ENCODE measurements at places on chromosomes 6 and 20.

- DNase-seq: no peak
These were observed 50.2 kb upstream of the SIRPG start for GRCh38 chr20:1707588-1708449.

DNA sequence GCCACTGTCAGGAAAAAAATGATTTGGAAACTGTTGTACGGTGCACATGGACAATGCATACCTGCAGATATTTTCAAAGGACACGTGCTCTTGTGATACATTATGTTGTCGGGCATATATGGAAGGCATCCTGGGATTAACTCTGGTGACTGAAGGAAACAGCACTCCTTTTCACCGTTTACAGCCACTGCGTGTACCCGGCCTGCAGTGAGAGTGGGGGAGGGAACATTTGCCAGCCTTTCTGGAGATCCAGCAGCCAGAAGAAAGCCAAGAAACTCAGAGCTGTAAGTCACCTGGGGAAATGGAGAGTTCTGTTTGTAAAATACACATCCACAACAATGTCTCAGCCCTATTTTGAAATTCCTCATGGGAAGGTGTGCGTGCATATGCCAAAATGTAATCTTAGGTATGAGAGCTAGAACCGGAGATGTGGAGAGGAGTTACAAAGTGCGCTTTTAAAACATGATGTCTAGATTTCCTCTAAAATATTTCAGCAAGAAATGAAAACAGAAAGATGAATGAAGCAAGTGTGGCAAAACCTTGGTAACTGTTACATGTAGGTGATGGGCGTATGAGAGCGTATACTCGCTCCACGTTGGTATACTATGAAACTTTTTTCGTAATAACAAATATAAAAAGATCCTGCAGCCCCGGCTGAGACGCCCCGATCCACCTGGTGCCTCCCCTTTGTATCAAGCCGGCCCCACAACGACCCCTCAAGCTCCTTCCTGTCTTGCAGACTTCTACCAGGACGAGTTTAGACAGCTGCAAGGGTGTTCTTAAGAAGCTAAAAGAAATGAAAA, 8.6 kb upstream of the FOXF2 start:
- no peak for DNase-seq

DNA sequence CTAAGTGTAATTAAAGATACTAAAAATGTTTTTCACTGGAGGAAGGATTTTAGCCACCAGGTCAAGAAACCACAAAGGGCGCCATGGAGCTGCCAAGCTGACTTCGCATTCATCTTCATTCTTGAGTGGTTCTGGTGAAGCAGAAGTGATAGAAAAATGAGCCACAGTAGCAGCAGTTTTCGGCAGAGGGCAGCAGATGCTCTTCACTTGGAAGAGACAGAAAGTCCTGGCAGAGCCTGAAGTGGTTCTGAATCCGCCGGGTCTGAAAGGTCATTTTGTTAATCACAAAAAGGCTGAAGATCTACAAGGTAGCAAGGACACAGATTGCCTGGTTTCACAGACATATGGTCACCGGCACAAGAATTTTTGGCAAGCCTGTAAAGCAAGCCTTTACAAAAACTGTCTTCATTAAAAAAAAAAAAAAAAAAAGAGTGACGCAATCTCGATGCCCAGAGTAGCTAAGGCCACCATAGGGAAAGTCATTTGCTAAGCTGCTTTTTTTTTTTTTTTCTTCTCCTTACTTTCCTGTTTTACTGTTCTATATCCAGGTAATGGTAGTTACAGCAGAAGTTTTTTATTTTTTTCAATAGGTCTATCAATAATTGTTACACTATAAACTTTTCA, 345.1 kb upstream of the AGPAT4 start:
- no peak for DNase-seq

DNA sequence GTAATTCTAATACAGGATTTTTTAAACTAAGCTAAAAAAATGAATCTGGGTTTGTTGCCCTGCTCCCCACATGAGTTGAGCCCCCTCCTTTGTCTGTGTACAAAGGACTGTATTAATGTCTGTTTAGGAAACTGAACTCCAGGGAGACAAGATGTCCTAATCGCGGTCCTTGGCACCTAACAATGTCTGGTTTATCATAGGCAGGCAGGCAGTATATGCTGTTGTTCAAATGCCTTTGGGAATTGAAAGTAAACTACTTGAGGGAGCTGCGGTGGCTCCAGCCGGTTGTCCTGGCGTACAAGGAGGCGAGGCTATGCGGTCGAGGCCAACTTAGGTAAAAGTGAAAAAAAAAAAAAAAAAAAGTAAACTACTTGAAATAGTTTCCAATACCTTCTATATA, 98.5 kb downstream of the TULP4 start:
- no peak for DNase-seq

DNA sequence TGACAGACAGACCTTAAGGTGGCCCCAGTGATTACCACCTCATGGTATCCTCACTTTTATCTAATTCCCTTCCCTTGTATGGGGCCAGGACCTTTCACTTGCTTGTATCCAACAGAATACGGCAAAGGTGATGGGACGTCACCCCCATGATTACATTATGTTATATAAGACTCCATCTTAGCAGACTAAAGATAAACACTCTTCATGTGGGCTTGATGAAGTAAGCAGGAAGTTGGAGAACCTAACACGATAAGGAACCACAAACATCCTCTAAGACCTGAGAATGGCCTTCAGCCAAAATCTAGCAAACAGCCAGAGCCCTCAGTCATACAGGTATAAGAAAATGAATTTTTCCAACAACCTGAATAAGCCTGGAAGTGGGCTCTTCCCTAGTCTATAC, 8.0 kb downstream of the SLC17A3 start:
- DNase-seq: no peak
